NCI-H774 (cell line): ENCODE measurements at places on chromosomes 6 and 20.

GRCh38 chr20:62723768-62724450 is 15.3 kb downstream of the NTSR1 start:
- no peak for DNase-seq

DNA sequence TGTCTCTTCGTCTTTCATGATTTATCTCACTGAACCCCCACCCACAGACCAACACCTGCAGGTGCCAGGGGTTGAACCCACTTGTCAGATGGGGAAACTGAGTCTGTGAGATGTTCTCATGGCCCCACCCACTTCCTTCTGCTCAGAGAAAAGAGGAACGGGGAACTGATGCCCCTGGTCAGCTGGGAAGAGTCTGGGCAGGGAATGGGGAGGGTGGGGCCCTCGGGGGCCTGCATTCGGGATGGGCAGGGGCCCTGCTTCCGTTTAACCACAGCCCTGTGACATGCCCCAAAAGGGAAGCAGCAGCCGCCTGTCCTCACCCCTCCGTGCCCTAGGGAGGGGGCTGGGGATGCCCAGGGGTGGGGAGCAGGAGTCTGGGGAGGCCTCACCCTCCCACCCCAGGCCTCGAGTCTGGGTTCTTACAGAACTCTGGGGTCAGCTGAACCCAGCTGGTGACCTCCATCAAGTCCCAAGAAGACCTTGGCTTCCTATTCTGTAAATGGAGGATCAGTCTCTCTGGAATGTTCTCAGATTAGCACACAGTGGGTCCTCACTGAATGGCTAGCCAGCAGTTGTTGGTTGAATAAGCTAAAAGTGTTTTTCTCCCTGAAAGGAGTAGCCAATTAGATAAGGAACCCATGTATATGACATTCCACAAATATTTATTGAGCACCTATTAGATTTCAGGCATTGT is 81.5 kb downstream of the CEBPB start:
- no peak for DNase-seq

- no peak for DNase-seq
These were observed 440.1 kb upstream of the ADGRB3 start for GRCh38 chr6:68194846-68195478.

GRCh38 chr6:34239500-34239825 is 2.8 kb downstream of the HMGA1 start:
- no peak for DNase-seq

DNA sequence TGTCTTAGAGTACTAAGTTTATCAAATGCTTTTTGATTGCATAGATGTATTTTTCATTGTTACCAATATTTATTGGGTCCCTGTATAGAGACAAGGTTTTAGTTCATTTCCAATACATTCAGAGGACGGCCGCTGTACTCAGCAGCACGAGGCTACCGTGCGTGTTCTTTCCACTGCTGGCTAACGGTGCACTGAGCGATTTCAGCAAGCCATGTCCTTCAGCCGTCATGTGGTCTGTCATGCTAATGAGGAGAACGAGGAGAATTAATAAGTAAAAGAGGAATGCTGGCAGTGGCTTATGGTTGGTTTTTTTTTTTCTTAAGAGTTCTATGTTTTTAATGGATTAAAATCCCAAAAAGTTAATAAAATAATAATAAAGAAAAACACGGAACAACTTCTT is 253.6 kb downstream of the ARID1B start:
- DNase-seq: no peak

DNA sequence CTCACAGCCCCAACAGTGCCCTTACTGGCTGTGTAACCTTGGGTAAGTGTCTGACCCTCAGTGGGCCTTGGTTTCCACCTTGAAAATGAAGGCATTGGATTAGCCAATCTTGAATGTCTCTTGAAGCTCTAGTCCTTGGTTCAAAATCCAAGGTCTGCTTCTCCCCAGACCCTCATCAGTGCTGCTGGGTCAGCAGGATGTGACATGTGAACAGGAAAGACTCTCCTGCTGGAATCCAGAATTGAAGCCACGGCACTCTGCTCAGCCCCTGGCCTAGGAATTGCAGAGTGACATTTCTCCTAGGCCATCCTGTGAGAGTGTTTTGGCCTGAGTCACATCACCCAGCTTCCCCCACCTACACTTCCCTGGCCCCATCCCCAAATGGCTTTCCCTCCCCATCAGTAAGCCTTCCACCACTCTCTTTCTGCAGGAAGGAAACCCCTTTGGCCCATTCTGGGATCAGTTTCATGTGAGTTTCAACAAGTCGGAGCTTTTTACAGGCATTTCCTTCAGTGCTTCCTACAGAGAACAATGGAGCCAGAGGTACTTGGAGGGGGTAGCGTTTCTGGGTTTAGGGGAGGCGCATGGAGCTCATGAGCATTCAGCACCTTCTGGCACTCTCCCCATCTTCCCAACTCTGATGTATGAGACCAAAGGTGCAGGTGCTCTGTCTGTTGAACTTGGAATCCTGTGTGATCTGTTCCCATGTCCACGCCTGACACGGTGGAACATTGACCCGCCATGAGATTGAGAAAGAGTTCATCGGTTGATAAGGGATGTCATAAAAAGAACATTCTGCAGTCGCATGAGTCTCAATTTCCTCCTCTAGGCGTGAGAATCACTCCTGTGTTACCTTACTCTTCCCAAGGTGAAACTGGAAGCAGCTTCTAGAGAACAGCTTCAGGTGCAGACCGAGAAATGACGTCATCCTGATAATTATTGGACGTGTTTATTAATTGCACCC is 8.8 kb downstream of the POFUT1 start:
- DNase-seq: no peak

GRCh38 chr6:70135219-70136160 is 167.4 kb downstream of the COL9A1 start:
- no peak for DNase-seq

DNA sequence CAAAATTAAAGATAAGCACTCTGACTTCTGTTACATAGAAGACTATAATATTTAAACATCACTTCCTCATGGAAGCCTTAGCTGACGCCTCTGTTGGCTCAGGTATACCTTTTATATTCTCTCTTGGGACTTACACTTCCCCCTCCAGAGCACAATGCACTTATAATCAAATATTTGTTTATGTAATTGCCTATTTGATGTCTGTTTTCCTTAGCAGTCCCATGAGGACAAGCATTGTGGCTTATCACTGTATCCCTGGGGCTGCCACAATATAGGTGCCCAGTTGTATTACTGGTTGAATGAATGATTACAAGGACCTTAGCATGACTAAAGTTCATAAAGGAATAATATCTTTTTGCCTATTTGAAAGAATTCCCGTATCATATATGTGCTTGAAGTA is 186.7 kb upstream of the VGLL2 start:
- peak; percentile 92 for DNase-seq

GRCh38 chr6:43947860-43948259 is 177.8 kb downstream of the VEGFA start:
- DNase-seq: no peak

DNA sequence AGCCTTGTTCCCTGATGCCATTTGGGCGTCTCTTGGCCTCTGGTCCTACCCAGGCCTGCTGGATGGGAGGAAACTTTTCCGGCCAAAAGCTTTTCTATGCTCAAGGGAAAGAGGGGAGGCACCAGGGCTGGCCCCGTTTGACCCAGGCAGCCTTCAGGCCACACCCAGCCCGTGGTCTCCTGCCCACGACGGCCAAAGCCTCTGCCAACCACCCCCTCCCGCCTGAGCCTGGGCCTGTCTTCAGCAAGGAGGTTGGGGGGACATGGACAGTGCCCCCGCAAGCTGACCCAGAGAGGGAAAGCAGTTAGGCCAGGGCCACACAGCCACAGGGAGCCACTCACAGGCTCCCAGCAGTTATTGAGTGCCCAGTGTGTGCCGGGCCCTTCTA is 49.5 kb downstream of the SRC start:
- DNase-seq: no peak

DNA sequence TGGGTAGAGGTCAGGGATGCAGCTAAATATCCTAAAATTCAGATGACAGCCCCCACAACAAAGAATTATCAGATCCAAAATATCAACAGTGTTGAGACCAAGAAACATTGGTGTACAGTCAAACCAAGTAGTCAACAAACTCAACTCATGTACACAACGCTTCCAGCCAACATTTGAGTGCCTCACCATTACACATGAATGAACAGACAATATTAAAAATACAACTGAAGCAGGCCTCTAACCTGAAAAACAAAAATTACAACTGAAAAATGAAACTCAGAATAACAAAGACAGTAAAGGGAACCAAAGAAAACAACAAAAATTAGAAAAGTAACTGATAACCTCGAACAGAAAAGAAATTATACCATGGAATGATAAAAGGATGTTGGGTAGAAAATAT is 46.2 kb downstream of the HACE1 start:
- no peak for DNase-seq

GRCh38 chr6:41451515-41452163 is 94.5 kb upstream of the FOXP4 start:
- no peak for DNase-seq

- no peak for DNase-seq
These were observed 94.2 kb downstream of the OLIG3 start for GRCh38 chr6:137399881-137400443.

DNA sequence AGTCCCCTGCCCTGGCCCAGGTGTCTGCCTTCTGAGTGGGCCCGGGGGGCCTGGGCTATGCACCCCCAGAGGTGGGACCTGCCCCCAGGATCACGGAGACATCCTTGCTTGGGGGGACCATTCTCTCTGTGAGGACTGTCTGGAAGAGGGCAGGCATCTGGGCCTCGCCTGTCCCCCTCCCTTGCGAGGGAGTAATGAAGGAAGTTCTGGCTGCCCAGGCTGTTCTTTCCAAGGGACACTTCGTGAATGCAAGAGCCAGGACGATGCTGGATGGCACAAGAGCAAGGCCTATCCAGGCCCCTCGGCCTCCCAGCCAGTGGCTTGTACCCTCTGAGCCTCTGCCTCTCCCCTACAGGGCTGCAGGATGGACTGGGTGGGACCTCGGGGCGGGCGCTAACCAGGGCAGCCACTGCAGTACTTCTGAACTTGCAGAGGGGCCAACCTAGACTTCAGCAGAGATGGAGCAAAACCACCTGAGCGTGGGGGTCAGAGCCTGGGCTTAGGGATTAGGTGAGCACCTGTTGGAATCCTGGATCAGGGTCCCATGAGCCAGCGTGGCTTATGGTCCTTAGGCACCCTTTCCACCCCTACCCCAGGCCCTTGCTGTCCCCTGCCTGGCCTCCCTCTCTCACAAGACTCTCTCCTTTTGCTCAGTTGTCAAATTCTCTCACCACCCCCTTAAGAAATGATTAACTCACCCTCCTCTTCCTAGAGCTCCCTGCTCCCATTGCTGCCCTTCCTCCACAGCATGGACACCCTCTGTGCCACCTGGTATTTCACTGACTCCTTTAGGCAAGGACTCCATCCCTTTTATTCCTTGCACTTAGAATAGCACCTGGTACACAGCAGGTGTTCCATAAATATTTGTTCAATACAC is 53.2 kb downstream of the CTCFL start:
- DNase-seq: peak; percentile 41

GRCh38 chr6:133610227-133610840 is 278.6 kb upstream of the TCF21 start:
- no peak for DNase-seq

DNA sequence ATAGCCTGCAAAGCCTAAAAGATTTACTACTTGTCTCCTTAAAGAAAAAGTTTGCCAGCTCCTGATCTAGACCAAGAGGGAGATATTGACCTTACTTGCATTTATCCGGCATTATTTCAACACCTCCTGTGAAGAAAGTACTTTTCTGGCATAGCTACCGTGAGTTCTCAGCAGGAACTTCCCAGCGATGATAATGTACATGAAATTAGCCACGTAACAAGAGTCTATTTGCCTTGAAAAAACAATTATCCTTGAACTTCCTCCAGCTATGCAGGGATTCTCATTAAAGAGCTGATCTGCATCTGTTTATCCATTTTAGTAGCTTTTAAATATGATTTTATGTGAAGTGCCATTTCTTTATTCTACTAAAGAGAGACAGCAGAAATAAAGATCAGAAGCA is 41.7 kb downstream of the ALDH5A1 start:
- DNase-seq: no peak

- no peak for DNase-seq
These were observed 122.1 kb downstream of the PKHD1 start for GRCh38 chr6:51965222-51965801.

DNA sequence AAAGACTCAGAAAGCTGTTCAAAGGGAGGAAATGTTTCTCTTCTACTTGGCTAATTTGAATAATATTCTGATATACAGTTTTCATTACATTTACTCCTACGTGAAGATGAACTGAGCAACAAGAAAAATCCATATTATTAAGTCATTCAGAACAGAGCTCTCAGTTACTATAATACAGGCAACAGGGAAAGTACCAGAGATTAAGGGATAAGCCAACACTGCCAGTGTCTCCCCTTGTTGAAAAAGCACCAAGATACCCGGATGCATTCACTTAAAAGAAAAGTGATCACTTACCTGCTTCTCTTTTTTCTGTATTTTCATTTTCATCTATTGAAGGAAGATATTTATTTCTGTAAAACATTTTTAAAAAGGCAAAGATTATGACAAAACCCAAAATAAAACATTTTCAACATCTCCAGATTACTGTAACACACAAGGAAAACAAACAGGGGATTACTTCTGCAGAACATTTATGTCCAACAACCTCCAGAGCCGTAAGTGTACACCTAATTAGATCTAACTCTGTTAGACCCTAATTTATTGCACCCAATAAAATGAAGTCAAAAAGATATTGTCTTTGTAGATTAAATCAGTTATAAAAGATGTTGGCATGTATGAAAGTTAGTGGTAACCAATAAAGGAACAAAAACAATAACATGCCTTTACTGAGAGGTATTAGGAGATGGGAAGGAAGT is 67.0 kb downstream of the CHD6 start:
- no peak for DNase-seq

GRCh38 chr6:22157233-22157632 is 139.6 kb downstream of the PRL start:
- DNase-seq: no peak

DNA sequence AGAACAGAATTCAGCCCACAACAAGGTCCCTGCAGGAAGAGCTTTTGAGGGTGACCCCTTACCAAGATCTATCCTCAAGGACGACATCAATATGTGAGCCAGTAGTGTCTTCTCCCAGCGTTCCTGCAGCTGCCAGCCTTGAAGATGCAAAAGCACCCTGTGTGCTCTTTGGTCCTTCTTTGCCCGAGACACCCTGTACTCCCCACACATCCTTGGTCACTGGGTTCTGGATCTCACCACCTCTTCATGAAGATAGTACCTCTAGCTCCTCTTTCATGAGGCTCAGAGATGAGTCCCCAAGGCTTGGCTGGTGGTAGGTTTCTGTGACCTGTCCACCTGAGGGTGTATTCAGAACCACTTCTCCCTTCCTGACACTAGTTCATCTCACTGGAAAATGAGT is 259.6 kb upstream of the FOXQ1 start:
- DNase-seq: no peak

DNA sequence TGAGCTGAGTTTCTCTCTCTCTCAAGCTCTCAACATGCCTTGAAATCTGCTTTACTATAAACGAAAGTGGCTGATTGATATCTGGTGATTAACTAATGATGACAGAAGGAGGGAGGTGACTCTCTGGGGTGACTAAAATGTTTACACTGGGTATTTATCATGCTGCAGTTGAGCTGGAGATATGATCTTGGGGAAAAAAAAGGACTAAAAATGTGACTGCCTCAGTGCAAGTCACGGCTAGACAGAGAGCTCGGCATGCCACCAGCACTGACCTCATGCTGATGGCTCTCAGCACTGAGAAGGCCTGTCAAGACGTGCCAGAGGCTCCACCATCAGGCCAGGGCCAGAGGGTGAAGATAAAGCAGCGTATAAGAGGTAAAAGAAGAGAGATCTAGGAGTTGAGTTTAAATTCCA is 103.1 kb upstream of the SPACA1 start:
- no peak for DNase-seq

GRCh38 chr6:81942067-81942370 is 189.5 kb upstream of the TENT5A start:
- DNase-seq: no peak

GRCh38 chr6:50945789-50946188 is 127.1 kb downstream of the TFAP2B start:
- DNase-seq: no peak
